ENCODE measurements at places on chromosomes 5 and 9.

GRCh38 chr5:136094913-136095641 is 37.6 kb upstream of the SMAD5 start:
- no peak for DNase-seq

GRCh38 chr5:150774145-150774544 is 4.4 kb upstream of the SMIM3 start:
- DNase-seq, result no peak

GRCh38 chr9:13487071-13487470 is 207.6 kb upstream of the MPDZ start:
- no peak for DNase-seq

DNA sequence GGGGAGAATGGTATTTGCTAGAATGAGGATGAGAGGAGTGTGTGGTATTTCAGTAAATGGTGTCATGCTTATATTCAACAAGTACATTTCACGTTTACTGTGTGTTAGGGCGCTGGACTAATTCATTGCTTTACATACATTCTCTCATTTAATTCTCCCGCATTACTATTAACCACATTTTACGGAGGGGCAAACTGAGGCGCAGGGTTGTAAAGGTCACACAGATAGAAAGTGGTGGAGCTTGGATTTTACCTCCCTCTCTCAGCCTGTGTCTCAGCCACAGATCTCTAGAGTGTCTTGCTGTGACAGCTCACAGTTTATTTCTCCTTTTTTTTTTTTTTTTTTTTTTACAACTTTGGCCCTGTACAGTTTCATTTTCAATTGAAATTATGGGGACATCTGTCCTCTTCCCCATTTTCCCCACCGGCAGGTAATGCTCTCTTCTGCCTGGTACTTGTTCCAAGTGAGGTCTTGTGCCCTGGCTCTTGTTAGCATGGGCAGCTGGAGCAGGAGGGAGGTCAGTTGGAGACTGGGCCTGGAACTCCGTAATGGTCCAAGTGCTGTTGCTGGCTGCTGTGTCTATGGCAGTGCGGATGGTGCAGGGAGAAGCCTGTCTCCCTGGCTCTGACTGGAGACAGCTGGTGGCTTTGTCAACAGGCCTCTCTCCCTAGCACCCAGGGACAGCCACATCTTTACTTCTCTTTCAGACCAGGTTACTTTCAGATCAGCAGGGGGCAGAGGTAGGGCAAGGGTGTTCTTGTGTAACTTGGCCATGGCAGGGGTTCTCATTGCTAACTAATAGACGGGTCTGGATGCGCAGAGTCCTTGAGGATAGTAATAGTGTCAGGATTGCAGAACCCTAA is 20.5 kb upstream of the NDST1 start:
- DNase-seq, result no peak

DNA sequence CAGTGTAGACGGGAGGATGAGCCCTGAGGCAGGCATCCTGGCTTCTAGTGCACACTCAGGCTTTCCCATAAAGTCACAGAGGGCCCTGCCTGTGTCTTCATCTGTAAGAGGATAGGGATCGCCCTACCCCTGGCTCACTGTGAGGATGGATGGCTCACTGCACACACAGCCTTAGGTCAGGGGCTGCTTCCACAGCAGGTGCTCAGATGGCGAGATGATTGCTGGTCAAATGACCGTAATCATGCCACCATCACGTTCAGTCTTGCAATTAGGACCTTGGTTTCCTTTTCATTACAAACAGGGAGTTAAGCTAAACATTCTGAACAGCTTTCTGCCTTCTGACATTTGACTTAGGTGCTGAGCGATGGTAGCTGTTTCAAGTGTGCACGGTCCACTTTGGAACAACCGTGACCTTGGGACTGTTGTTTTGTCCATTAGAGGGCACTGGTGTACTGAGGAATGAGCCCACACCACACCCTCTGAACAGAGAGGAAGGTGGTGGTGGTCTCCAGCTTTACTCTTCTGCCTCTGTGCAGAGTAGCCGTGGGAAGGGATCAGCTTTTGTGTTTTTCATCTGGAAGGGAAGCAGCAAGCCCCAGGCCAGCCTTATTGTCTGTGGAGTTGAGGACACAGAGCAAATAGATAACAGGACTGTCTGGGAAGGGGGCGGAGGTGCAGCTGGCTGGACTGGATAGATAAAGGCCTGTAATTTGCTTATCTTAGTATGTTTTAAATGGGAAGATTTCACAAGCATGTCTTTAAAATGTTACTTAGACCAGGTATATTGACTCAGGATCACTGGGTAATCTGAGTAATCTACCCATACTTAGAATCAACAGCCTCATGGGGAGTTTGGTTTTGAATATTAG is 183.1 kb downstream of the TRIO start:
- no peak for DNase-seq

DNA sequence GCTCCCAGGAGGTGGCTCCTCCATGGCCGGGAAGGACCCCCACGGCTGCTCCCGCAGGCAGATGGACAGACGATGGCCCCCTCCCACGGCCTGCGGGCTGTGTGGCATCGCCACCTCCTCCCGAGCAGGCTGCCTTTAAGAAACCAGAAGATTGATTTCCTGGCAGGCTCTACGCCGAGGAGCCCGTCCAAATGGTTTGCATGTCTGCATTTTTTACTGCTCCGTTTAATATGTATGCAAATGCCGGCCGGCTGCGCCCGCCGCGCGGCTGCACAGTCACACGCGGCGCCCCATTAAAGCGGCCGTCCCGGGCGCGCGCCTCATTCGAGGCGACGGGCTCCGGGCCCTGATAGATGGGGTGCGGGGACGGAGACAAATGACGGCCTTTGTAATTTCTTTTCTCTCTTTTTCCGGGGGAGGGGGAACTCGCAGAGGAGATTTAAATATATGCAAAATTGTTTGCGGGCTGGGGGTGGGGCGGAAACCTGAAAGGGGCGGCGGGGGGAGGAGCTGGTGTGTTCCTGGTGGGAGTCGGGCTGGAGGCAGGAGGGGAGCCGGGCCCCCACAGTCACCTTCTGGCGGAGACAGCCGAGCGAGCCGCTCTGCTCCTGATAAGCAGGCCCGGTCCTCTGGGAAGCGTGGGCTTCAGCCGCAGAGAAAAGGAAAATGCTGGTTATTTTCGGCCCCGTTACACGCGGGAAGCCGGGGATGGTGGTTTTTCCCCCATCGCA is 158.7 kb upstream of the IER5L start:
- peak; percentile 16 for DNase-seq

DNA sequence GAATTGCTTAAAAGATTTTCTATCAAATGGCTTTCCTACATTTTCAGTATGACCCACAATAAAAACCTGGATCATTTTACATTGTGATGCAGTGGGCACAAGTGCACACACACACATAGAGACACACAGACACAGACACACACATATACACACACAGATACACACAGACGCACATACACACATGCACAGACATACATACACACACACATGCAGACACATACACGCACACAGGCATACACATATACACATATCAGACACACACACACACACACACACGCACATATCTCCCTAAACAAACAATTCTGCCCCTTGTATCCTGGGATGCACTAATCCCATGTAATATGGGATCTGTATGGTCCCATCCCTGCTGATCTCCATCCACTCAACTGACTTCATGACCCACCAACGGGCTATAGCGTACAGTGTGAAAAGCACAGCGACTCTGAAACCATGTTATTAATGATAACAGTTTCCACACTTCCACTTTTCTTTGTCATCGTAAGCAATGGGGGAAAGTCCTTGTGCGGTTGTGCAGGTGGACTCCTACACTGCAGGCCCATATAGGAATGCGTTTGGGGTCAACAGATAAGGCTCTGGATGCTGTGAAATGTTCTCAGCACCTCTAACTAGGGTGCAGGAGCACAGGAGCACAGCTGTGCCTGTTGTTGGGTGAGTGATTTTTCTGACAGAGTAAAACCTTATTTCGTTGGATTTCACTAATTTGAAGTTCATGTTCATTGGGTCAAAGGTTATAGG is 52.7 kb downstream of the DAP start:
- DNase-seq, result no peak

- no peak for DNase-seq
Observed at GRCh38 chr9:125633116-125633745, 73.8 kb downstream of the MAPKAP1 start.

DNA sequence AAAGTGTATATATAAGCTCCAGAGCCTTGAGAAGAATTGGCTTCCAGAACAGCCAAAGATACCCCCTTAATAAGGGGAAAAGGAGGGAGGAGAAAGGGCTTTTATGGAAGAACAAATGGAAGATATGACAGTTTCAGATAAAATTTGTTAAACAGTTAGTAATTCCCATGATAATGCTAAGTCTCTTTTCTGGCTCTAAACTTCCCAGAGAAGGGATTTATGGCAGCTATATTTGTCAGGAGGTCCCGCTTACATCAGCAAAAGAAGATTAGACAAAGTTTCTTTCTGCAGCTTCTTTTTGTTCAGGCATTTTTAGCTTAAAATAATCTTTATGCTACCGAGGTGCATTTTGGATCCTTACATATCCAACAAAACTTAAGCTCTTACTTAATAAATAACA is 14.3 kb upstream of the SLC36A3 start:
- DNase-seq, result no peak

DNA sequence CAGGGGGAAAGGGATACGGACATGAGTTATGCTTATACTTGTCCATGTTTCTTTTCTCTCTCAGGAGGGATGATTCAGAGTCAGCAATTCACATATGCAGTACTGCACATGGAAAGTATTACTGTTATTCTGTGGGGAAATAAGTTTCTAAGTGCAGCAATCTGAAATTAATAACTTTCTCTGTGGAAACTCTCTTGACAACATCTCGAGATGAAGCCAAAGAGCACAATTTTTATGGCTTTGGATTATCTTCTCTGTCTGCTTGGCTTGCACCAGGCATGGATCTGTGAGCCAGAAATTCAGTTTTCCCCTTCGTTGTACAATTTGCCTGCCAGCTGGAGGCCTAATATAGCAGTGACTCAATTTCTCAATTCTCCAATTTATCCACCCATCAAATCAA is 2.5 kb upstream of the NDFIP1 start:
- DNase-seq, result no peak

DNA sequence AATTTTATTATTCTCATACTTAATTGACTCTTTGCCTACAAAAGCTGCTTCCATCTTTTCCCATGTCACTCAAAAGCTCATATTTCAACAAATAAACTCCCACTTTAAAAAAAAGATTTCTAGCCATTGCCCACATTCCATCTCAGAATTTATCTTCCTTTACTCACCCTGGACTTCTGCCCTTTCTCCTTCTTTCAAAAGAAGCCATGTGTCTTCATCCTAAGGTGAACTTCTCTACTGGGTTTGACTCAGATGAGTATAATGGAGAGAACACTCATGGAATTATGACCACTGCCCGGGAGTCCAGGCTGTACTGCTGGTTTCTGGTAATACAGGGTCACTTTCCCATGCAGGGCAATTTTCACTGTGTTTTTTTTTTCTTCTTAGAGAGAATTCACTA is 548.5 kb upstream of the ZNF462 start:
- DNase-seq, result no peak

- DNase-seq, result no peak
Observed at GRCh38 chr5:52620315-52620714, 167.4 kb upstream of the ITGA1 start.

GRCh38 chr5:179870403-179870903 is 11.8 kb upstream of the MRNIP start:
- DNase-seq, result no peak

DNA sequence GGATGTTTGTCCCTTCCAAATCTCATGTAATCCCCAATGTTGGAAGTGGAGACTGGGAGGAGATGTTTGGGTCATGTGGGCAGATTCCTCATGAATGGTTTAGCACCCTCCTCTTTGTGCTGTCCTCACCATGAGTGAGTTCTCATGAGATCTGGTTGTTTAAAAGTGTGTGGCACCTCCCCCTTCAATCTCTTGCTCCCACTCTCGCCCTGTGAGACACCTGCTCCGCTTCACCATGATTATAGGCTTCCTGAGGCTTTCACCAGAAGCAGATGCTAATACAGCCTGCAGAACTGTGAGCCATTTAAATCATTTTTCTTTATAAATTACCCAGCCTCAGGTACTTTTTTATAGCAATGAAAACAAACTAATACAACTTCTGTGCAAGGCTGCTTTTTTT is 127.3 kb upstream of the CCDC152 start:
- DNase-seq, result no peak

GRCh38 chr9:132268725-132269352 is 85.9 kb downstream of the SETX start:
- DNase-seq, result peak; percentile 65

- no peak for DNase-seq
Observed at GRCh38 chr5:109653042-109653441, 36.7 kb upstream of the MAN2A1 start.

- no peak for DNase-seq
Observed at GRCh38 chr9:37727013-37727412, 26.6 kb upstream of the TRMT10B start.

- DNase-seq, result no peak
Observed at GRCh38 chr9:110125207-110125751, 82.7 kb downstream of the C9orf152 start.

- no peak for DNase-seq
Observed at GRCh38 chr5:57504357-57504756, 21.7 kb upstream of the ACTBL2 start.

DNA sequence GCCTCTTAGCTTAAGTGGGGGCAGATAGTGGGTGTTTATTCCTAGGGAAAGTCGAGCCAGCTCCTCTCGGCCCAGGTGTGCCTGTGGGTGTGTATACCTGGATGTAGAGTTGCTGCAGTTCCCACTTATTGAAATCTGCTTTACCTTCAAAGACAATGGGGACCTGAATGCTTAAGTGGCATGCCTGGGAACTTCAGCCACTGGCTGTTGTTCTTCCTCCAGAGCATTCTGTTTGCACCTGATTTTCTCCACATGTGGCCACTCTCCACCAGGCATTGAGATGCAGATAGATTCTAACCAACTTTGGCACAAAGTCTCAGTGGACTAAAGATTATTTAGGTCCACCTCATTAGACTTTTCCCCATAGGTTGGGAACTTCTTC is 186.8 kb downstream of the ZNF462 start:
- DNase-seq, result no peak

DNA sequence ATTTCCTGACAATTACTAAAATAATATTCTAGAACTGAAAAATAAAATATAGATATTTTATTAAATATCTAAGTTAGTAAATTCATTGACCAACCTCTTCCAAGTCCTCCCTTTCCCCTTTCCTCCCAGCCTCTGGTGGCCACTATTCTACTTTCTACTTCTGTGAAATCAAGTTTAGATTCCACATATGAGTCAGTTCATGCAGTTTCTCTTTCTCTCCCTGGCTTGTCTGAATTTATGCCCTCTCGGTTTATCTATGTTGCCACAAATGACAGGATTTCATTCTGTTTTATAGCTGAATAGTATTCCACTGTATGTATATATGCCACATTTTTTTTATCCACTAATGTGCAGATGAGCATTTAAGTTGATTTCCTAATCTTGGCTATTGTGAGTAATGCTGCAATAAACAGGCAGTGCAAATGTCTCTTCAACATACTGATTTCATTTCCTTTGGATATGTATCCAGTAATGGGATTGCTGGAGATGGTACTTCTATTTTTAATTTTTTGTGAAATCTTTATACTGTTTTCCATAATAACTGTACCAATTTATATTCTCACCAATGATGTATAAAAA is 52.3 kb downstream of the WDR36 start:
- DNase-seq, result no peak

- no peak for DNase-seq
Observed at GRCh38 chr9:15374825-15375224, 47.9 kb upstream of the SNAPC3 start.

GRCh38 chr5:31237174-31237573 is 43.7 kb downstream of the CDH6 start:
- no peak for DNase-seq

GRCh38 chr9:77588271-77588937 is 59.7 kb downstream of the GNA14 start:
- DNase-seq, result no peak

Data from CD4-positive, alpha-beta T cell treated with Interleukin-15 for 4 hours (primary cell).